ENCODE measurements at places on chromosomes 1 and 21. TPM values are rescaled to one million over a fixed set of nuclear protein-coding genes. Genes with fewer than 3 reads are reported as not detected.

- no peak for DNase-seq
Observed at GRCh38 chr1:14939527-14940284, 213.8 kb upstream of the TMEM51 start.

- peak; percentile 37 for DNase-seq
Observed at GRCh38 chr1:207964195-207964966, 53.5 kb upstream of the CD34 start.

Gene TRIM17
- 7.8 TPM for total RNA-seq

Gene ATP1A2
- 0.26 TPM for total RNA-seq

- DNase-seq: no peak
Observed at GRCh38 chr1:99123936-99124335, 119.3 kb upstream of the PLPPR5 start.

DNA sequence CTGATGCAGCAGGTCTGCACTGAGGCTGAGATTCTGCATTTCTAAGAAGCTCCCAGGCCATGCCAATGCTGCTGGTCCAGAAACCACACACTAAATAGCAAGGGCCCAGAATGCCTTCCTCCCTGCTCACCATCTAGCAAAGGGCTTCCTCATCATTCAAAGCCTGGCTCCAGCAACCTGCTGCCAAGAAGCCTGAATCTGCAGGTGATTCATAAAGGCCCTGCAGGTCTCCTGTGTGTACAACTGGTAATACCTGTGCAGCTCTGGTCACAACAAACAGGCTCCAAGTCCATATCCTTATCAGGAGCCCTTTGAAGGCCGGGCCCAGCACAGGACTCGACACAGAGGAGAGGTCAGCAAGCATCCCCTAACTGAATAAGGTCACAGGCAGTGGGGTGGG is 26.7 kb downstream of the GLIS1 start:
- DNase-seq: no peak

DNA sequence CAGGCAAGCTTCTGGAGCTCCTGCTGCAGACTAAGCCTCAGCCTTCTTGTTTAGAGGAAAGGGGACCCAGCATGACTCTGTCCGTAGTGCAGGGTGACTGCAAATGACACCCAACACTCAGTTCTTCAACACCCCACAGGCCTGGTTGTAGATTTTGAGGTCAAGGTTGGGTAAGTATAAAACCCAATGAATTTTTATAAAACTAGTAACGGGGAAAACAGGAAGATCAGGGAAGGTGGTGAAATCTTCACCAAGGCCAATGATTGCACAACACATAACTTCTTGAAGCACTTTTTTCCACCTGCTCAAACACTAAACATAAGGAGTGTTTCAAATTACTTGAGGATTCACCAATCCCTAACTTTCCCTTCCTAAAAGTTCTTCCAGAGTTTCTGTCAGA is 89.4 kb upstream of the JAK1 start:
- no peak for DNase-seq
